ENCODE measurements at places on chromosomes 7 and 10. TPM values are rescaled to one million over a fixed set of nuclear protein-coding genes. Genes with fewer than 3 reads are reported as not detected.

DNA sequence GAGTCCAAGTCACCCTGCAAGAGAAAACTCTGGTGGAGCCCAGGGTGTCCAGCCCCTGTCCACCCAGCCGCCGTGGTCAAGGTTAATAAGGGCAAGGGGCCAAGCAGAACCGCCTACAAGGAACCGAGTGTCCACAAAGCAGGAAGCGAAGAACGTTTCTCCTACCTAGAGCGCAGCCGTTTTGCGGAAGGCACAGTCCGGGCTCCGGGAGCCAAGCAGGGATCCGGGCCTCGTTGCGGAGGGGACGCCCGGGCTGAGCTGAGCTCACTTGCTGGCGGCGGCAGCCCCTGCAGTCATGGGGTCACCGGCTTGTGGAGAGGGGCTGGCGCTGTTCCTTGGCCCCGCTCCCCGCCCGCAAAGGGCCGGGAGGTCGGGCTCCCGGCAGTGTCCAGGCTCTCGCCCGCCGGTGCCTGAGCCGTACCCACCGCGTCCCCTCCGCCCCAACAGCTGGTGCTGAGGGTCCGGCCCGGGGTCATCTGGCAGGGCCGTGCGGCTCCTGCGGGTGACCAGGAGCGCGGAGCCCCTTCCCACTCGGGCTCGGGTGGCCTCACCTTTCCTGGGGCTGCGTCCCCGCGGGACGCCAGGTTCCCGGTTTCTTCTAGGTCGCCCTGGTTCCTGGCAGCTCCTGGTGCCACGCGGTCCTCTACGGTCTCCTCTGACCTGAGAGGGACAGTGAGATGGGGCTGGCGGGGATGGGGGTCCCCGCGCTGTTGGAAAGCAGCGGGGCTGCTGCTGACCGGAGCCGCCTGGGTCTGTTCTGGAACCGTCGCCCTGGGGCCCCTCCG lies 14.0 kb upstream of the ZNF273 start:
- DNase-seq = no peak

GRCh38 chr7:102416406-102416805 lies 17.0 kb upstream of the ORAI2 start:
- no peak for DNase-seq

- DNase-seq = no peak
These were observed 218.4 kb upstream of the SEMA3D start for GRCh38 chr7:85405016-85405902.

- no peak for DNase-seq
These were observed 1.1 kb downstream of the DEPP1 start for GRCh38 chr10:44977287-44978212.

- DNase-seq = no peak
These were observed 17.7 kb downstream of the MDFIC start for GRCh38 chr7:114939484-114940097.

DNA sequence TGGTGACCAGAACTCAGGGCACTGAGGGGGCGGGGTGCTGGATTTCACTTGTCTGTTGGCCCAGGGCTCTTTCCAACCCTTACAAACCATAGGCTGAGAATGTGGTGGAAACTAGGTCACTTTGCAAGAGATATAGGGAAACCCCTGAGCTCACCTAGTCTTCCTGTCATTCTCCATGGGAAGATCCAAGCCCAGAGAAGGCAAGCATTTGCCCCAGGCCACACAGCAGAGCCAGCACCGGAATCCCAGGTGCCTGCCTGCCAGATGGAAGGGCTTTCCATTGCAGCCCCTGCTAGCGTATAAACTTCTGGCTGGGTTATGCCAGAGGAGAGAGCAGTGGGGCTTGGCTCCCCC lies 427 bp downstream of the PYROXD2 start:
- no peak for DNase-seq

DNA sequence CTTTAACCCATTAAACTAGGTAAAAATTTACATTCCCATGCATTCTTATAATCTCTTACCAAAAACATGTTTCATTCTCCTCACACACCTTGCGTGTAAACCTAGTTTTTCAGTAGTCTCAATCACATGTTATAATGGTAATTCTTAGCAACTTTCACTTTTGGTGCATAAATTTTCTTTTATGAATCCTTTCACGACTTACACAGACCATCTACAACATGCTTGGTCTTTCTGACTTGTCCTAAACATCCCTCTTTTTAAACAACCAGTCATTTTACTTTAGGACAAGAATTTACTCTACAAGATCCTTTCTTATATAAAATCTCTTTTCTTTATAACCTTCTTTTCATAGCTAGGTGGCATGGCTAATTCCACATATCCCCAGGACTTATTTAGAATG lies 25.8 kb downstream of the FBXL13 start:
- peak; percentile 15 for DNase-seq

DNA sequence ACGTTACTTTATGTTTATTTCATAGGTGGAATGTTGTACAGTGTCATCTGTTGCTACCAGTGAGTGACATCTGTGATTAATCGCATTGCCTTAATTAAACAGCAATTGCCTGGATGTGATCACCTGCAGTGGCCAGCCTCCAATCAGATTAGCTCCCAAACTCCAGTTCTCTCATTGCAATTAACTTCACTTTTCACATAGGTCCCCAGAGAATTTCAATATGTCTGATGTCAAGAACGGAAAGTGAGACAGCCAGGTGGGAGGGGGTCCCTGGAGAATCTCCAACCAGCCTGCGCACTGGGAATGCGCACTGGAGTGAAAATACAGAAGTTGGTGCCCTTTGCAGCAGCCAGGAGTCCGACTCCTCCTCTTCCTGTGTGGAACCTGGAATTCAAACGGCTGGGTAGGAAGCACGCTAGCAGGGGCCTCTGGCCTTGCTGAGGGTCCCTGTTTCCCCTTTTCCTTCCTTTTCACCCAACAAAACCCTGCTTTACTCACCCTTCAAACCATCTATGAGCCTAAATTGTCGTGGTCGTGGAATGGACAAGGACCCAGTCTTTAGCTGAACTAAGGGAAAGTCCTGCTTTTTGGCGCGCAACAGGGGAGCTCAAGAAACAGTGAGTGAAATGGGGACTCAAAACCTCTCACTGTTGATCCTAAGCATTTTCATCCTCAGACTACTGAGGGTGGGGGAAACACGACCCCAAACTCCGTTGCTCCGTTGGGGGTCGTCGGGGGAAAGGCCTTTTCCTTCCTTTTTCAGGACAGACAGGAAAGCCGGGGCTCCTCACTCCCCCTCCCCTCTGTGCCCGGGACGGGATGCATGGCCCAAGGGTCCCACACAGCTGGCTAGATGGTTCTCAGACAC lies 1355.5 kb upstream of the LRRTM3 start:
- peak; percentile 32 for DNase-seq

DNA sequence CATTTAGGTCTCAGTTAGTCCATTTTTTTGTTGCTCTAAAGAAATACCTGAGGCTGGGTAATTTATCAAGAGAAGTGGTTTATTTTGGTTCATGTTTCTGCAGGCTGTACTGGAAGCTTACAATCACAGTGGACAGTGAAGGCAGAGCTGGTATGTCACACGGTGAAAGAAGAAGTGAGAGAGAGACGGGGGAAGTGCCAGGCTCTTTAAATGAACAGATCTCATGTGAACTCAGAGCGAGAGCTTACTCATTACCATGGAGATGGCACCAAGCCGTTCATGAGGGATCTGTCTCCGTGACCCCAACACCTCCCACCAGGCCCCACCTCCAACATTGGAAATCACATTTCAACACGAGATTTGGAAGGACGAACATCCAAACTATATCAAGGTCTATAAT lies 18.9 kb upstream of the PNLIPRP3 start:
- no peak for DNase-seq

DNA sequence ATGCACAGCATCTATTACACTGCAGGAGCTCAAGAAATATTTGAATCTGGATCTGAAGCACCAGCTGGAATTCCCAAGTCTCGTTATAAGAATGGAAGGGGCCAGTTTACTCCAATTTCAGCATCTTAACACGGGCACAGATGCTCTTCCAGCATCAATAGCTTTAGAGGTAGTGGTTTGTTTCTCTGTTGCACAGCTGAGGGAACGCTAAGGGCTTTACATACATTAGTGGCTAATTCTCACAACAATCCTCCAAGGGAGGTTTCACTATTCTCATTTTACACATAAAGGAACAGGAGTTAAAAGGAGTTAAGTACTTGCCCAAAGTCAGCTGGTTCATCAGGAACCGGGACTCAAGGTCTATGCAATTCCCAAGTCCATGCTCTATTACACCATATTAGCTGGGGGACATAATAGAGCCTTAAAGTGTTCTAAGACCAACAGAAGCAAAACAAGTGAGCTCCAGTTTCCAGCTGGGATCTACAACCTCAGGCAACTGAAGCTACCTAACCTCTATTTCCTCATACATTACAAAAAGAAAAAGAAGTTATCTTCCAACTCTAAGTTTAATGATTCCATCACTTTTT lies 9.9 kb downstream of the XPNPEP1 start:
- no peak for DNase-seq

GRCh38 chr7:147915781-147916180 lies 674.8 kb upstream of the C7orf33 start:
- no peak for DNase-seq

DNA sequence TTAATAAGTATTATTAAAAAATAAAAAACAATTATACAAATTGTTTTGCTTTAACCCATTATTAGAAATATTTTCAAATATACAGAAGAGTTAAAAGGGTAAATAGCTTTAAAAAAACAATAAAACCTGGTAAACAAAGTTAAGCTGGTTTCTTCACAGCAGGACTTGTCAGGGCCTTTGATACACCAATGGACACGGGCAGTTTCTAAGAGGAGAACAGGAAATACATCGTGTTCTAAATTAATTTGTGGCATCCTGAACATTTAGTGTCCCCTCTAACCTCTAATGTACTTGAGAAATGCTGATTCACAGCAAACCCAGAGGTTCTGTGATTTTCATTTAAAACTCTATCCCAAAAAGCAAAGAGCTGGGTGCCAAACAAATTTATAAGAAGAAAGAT lies 80.8 kb downstream of the RAB11FIP2 start:
- DNase-seq = no peak

GRCh38 chr10:123270221-123270620 lies 116.0 kb downstream of the BUB3 start:
- peak; percentile 97 for DNase-seq

GRCh38 chr10:120205368-120206018 lies 251.5 kb upstream of the PLPP4 start:
- DNase-seq = no peak

DNA sequence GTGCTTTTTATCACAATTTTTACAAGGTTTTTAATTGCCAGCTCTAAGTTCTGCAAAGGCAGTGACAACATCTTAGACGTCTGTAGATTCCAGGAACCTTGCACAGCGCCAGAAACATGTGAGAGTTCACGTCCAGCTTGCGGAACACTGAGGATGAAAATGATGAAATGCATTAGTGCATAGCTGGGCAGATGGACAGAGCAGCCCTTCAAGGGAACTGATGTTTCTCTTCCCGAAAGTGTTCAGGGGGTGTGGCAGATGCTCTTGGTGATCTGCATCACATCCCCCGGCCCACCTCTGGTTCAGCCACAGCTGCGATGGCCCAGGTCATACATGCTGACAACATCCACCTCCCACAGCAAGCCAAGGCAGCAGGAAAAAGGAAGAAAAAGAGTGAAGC lies 40.9 kb downstream of the ITIH5 start:
- DNase-seq = peak; percentile 9

- DNase-seq = no peak
These were observed 4.2 kb downstream of the NXPH1 start for GRCh38 chr7:8437606-8438005.

DNA sequence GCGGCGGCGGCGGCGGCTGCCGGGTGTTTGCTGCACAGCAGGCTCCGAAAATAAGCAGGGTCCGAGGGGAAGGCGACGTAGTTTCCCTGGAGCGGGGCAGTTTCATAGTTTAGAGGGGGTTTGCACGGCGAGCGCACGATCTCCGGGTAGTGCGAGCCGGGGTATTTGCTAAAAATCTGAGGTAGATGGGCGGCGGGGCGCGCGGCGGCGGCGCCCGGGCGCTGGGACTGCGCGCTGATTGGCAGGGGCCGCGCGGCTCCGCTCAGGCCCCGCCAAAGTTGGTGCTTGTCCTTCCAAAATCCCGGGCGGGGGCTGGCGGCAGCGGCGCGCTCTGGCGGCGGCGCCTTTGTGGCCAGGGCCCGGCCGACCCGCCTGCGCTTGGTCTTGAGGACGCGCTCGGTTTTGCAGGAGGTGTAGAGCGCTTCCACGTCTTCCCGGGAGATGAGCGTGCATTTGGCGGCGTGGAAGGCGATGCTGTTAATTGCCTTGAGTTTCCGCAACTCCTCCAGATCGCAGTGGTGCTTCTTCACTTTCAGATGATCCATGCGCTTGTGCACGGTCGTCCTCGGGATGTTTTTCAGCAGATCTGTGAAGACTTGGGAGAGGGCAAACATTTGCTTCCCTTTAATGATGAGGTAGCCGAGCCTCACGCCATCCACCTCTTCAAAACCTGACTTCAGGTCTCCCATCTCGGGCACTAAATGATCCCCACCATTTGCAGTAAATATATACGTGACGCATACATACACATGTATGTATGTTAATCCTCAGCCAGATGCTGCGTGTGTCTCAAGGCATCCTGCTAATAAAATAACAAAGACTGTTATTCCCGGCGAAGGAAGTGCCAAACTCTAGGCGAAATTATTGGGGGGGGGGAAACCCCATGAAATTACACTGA lies 8.1 kb downstream of the SKIDA1 start:
- peak; percentile 64 for DNase-seq

DNA sequence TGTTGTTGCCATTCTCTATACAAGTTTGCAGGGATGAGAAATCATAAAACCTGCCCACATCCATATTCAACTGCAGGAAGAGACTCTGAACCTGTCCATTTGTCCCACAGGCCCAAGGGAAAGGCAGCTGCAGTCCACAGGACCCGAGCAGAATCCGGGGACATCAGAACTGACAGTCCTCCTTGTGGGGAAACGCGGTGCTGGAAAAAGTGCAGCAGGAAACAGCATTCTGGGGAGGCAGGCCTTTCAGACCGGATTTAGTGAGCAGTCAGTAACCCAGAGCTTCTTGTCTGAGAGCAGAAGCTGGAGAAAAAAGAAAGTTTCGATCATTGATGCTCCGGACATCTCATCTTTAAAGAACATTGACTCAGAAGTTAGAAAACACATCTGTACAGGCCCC lies 23.5 kb downstream of the GIMAP8 start:
- no peak for DNase-seq

Gene LBX1
- total RNA-seq = not detected

Gene NRCAM
- total RNA-seq = 9.3 TPM

Gene OR6B1
- not detected for total RNA-seq

Gene AOAH
- not detected for total RNA-seq

Gene MALSU1
- 55.9 TPM for total RNA-seq

Gene FAM25A
- total RNA-seq = not detected

Gene PDZD7
- total RNA-seq = 2.2 TPM

Gene MBL2
- total RNA-seq = not detected

Gene TDRD1
- total RNA-seq = not detected

Gene TMEM196
- total RNA-seq = not detected

Gene PNLIPRP1
- not detected for total RNA-seq

Gene TMEM236
- 0.14 TPM for total RNA-seq

Gene CSTF2T
- 23.9 TPM for total RNA-seq

Gene ZMYND11
- total RNA-seq = 37.9 TPM
